ENCODE measurements at places on chromosomes 4 and X.

GRCh38 chr4:114364857-114365256 lies 233.8 kb upstream of the UGT8 start:
- no peak for DNase-seq

DNA sequence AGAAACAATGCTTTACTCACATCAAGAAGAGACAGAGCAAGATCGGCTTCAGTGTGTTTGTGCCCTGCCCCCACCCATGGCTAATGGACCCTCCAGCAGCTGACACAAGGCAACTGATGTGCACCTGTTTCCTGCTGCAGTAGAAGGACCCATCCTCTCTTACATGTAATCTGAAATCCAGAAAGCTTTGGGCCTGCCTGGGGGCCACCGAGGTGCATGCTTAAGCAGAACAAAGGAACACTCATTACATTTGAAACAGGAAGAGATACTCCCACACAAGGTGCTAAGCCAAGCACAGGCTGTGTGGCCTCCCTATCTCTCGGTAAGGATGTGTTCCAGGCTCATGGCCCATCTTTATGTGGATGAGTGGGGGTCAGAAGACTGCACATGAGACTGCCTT lies 338.0 kb downstream of the SPOCK3 start:
- no peak for DNase-seq

DNA sequence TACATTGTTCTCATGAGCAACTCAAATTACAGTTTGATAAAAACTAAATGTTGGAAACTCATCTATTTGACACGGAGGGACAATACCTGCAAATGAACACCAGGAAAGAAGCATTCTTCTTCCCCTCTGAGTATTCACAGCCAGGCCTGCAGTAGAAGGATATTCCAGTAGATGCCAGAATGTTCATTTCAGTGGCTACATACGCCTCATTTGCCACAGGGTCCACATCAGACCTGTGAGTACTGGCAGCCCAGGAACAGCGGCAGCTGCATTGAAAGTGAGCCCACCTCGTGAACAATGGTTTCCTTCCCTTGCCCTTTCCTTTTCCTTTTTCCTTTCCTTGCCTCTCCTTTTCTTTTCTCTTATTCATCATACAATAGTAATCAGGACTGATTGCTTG lies 81.1 kb upstream of the NEIL3 start:
- DNase-seq: no peak

DNA sequence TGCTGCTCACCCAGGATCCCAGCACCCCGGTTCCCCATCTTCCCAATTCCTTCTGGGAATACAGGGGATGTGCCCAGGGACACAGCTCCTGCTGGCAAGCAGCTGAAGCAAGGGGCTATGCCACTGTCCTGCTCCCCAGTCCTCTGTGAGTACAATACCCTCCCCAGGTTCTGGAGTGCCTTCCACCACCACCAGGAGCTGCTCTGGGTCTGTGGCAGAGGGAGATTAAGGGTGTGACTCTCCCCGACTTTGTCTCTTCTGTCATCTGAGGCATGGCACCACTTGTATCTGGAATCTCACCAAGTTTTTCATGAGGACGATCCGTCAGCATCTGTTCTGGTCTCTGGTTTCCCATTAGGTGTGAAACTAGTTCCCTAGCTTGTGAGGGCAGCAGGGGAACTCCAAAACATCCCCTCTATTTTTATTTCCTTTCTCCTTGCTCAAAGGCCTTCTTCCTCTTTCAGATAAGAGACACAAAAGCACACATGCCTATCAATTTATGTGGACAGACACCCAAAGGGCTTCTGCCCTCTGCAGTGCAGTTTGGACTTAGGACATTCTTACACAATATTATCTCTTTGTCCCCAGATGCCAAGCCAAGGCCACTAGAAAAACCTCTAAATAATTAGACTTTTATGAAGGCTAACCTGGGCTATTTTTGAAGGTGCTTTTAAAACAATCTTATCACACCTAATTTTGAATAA lies 26.8 kb downstream of the MGST2 start:
- no peak for DNase-seq

GRCh38 chr4:89829470-89830138 lies 7.4 kb downstream of the SNCA start:
- no peak for DNase-seq

DNA sequence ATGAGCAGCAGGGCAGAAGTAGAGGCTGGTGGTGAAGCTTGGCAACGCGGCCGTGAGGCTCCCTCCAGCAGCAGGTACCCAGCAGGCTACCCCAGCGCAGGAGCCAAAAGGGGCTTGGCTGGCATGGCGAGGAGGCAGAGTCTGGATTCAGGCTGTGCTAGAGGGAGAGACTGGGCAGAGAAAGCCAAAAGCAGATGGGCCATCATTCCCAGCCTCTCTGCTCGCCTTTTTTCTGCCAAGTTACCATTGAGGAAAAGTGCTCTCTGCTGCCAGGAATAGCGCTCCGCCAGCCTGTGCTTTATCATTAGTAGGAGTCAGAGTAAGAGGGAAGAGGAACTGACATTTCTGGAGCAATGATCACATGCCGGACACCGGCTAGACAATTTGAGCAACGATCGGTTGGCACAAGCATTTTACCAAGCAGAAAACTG lies 28.7 kb upstream of the MAP3K15 start:
- DNase-seq: no peak

GRCh38 chr4:165506849-165507248 lies 128.0 kb downstream of the CPE start:
- DNase-seq: no peak

GRCh38 chr4:35800669-35801068 lies 443.6 kb downstream of the ARAP2 start:
- no peak for DNase-seq

- no peak for DNase-seq
These were observed 7.8 kb upstream of the XK start for GRCh38 chrX:37677765-37678164.

DNA sequence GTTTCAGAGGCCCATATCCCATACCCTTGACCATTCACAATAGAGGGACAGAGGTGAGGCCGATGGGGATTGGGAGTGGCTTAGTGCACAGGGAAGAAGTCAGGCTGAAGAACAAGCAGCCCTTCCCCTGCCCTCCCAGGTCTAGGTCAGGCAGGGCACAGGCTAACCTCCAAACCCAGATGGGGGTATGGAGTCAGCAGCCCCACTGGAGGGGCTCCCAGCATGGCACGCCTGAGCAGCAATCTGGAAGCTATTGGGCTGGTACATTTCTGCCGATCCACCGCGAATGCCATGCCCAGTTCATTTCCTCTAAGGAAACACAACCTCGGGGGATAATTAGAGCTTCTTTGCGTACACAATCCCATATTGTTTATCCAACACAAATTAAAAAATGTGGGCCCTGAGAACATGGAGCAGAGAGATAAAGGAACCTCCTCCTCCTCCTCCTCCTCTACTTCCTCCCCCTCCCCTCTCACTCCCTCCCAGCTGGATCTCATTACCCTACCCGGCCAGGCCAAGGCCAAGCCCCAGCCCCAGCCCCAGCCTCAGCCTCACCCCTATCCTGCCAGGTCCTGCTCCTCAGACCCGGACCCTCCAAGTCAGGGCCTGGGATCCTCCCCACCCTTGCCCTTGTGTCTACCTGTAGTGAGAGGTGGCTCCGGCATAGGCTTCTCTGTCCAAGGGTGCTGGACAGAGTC lies 83.0 kb downstream of the PJA1 start:
- no peak for DNase-seq

- DNase-seq: no peak
These were observed 38.0 kb downstream of the PCGF3 start for GRCh38 chr4:743463-744211.
